ENCODE measurements at places on chromosomes 3 and 15. TPM values are rescaled to one million over a fixed set of nuclear protein-coding genes. Genes with fewer than 3 reads are reported as not detected.
A peak's percentile ranks its signal among the peaks of the same experiment; 100 is the strongest.

GRCh38 chr3:185851959-185852358 is 27.1 kb upstream of the IGF2BP2 start:
- DNase-seq, result no peak

GRCh38 chr3:28268989-28269388 is 27.6 kb downstream of the CMC1 start:
- no peak for DNase-seq

DNA sequence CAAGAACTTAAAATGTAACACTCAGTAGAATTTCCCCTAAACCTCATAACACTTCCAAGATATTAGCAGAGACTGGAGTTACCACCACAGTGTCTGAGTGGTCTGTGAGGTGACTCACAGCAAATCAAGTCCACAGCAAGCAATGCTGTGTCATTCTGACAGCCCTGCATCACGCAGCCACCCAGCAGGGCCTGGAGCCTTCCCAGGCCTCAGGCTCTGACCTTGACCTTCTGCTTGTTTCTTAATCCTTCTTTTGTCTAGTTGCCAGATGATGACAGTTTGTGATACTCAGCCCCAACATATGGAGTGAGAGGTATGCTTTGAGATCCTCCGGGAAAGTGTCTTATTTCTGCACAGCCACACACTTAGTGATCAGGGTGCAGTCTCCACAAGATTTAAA is 82.5 kb downstream of the TOP2B start:
- DNase-seq, result peak; percentile 78

DNA sequence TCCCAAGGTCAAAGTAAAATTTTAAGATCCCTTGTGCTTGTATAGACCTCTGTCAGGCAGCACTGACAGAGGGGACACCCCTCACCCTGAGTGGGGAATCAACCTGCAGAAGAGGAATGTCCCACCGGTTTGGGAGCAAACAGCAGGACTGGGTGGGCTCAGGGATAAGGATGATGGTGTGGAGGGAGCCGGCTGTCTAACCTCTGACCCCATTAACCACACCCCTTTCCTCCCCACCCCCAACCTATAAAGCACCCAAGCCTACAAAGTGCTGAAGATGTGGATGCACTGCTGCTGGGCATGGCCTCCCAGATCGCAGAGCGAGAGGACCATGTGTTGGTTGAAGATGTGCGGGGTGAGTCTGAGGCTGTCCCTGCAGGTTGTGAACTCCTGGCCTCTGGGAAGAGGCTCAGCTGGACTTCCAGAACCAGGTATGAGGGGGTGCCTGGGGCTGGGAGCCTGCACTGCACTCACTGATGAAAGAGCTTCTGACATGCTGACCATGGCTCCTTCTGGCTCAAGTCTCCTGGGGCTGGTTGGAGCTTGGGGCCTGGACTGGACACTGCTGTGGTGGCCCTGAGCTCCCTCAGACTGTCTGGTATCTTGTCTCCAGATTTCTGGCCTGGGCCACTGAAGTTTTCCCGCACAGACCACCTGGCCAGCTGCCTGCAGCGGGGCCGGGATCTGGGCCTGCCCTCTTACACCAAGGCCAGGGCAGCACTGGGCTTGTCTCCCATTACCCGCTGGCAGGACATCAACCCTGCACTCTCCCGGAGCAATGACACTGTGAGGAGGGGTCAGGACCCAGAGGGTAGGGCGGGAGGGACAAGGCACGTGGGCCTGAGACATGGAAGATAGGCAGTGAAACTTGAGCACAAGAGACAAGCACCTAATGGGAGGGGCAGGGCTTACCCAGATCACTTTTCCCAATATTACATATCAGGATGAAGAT is 9.3 kb downstream of the DUOX1 start:
- no peak for DNase-seq

DNA sequence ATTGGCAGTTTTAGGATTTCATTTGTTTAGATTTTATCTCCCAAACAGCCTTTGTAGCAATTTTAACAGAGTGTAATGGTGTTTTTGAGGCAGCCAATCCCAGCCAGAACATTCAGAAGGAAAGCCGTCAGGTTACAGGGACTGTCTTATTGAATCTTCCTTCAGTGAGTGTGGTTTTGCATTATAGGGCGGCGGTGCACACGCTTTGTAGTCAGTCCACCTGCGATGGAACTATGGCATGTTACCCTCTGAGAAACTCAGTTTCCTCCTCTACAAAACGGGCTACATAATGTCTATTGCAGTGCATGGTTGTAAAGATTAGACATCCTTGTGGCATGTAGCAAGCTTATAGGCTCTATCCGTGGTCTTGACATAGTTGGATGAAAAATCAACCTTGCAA is 1.0 kb downstream of the LRRC28 start:
- DNase-seq, result no peak

GRCh38 chr3:152375546-152375945 is 106.8 kb downstream of the MBNL1 start:
- DNase-seq, result peak; percentile 25

The LRRC3B gene
- total RNA-seq, result not detected

GRCh38 chr3:54733106-54734006 is 194.5 kb downstream of the LRTM1 start:
- DNase-seq, result no peak

DNA sequence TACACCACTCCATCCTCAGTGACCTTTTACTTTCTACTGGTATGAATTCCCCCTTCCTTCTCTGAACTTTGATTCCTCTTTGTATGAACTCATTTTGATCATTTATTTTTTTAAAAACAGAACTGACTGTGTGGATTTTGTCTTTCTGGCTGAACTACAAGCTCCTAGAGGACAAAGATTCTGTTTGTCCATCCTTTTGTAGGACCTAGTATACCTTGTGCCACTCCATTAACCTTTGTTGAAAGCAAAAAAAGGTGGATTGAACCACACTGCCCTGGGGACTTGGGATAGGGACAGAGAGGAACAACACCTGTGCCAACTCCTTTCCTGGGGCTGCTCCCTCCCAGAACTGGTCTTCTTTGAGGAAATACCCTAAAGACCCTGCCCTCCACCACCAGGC is 23.6 kb downstream of the FSTL1 start:
- no peak for DNase-seq

- DNase-seq, result no peak
These were observed 179.8 kb upstream of the SLC2A2 start for GRCh38 chr3:171206283-171206682.
